Activated naive CD8-positive, alpha-beta T cell treated with anti-CD3 and anti-CD28 coated beads, Interleukin-2, amount 10 ng/mL, durations not matched to agents 7 days and 5 days (primary cell): ENCODE measurements at places on chromosomes 7 and 10.

DNA sequence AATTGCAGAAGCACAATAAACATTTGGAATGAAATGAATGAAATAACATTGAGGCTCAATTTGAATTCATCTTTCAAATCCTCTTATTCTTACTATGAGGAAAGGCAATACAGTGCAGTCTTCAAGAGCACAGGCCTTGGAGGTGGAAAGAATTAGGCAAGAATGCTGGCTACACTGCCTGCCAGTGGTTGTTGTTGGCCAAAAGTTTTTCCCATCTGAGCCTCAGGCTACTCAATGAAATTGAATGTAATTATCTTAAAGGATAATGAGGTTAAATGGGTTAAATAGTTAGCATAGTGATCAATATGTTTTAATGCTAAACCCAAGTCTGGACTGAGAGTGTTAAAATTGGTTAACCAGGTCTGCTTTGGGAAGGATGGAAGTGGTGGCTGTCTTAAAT is 140.9 kb downstream of the MBL2 start:
- no peak for DNase-seq

GRCh38 chr7:100965723-100966541 is 3.4 kb upstream of the MUC12 start:
- DNase-seq = peak; percentile 88

- DNase-seq = no peak
Measured at GRCh38 chr7:77867537-77867865, 68.9 kb downstream of the PHTF2 start.

GRCh38 chr7:47827351-47827756 is 120.9 kb downstream of the PKD1L1 start:
- no peak for DNase-seq

DNA sequence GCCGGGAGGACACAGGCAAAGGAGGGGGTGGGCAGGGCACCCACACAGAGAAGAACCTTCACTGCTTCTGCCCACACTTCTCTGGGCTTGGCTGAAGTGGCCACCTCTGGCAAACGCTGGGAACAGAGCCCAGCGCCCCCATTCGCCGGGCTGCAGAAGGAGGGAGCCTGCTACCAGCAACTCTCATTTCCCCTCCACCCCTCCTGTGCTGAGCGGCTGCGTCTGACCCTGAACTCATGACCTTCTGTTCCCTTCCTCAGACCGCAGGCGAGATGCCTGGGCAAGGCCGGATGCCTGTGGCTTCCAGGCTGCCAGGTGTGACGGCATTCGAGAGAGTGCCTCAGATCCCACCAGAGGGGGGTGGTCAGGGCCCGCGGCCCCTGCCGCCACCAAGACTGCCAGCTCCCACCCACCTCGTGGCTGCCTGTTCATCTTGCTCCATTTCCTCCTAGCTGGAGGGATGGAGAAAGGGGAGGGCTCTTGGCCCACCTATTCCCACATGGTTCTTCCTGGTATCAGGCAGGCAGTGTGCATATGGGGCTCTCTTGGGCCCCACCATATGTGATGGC is 19.8 kb downstream of the DNAJB12 start:
- DNase-seq = peak; percentile 92

GRCh38 chr10:30190577-30191552 is 131.5 kb upstream of the JCAD start:
- no peak for DNase-seq

DNA sequence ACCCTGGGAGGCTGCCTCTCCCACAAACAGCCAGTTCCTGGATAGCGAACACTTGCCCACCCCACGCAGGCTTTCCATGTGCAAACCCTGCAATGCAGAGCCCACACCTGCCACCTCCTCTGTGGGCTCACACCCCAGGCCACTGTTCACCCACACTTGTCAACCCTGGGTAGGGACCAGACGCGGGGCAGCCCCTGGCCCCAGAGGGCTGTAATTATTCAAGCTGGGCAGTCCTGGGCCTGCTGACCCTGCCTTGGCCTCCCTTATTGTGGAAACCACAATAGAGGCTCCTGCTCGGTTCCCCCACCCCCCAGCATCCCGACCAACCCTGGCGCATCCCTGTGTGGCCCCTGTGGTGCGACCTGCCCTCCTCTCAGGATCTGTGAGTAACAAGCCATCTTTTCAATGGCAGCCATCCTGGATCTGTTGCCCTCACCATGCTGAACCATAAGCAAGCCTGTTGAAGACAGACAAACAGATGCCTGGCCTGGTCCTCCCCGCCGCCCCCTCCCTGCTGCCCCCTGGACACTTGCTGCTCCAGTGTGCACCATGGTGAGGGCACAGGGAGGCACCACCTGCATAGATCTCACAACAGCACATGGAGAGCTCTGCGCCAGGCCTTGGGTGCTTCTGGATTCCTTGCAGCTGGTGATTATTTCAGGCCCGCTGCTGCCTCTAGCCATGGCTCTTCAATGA is 15.8 kb upstream of the UBE3C start:
- no peak for DNase-seq

- DNase-seq = peak; percentile 65
Measured at GRCh38 chr10:117537436-117537903, 5.1 kb upstream of the EMX2 start.

- DNase-seq = no peak
Measured at GRCh38 chr10:110175406-110175805, 32.0 kb upstream of the MXI1 start.

GRCh38 chr10:110059925-110060324 is 52.1 kb downstream of the ADD3 start:
- DNase-seq = no peak

- DNase-seq = no peak
Measured at GRCh38 chr10:44427479-44427878, 42.6 kb upstream of the CXCL12 start.

- no peak for DNase-seq
Measured at GRCh38 chr7:117270371-117270770, 52.5 kb downstream of the WNT2 start.

DNA sequence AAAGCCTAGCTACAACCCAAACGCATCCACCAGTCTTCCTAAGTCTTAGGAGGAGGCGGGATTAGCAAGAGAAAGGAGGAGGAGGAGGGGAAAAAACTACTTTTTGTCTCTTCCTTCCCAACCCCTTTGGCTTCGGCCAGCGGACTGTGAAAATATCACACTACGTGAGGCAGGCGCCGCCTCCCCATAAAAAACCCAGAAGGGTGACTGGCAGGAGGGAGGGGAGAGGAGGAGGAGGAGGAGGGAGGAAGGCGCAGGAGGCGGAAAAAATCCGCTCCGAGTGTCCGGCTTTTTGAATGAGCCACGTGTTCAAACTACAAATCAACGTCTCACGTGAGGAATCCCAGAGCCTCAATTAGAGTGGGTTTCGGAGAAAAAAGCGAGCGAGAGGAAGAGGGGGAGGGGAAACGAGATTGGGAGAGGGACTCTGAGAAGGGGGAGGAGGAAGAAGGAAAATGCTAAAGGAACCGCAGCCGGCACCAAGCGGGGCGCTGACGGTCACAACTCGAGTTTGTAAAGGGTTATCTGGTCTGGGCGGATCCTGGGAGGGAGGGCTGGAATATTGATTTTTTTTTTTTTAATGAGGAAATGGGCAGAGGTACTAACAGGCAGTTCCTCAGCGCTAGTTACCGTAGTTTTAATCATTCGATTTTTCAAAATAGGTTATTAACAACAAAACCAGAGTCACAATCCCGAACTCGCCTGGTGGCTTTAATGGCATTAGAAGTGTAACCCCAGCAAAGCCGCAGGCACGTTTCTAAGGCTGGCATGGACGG is at the start of gene IGF2BP3:
TSS of gene IGF2BP3 (minus strand) at position 162 of the 776 bp plus-strand sequence. CDS start 381 bp downstream, outside the sequence.
- peak; percentile 49 for DNase-seq
